ENCODE measurements at places on chromosomes 7 and 10.

DNA sequence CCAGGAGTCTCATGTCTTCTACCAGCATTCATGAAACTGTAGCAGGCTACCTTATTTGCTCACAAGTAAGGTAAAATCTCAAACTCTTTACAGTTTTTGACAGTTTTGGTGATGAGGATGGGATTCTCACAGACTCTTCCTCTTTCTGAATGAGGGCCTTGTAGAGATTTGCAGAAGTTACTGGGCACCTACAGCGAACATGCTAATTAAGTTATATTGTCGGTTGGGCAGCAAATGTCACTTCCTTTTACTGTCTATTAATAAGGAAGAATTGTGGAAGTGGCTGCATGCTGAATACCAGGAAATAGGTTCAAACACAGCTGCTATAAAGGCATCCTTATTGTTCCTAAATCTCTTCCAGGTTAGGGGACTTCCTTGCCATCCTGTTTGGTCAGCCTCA, 189.6 kb downstream of the DNAJC1 start:
- no peak for DNase-seq

- no peak for DNase-seq
Measured at GRCh38 chr7:22156205-22156604, 200.7 kb downstream of the RAPGEF5 start.

GRCh38 chr7:75776295-75776971, 4.4 kb upstream of the CCL26 start:
- DNase-seq = peak; percentile 38

DNA sequence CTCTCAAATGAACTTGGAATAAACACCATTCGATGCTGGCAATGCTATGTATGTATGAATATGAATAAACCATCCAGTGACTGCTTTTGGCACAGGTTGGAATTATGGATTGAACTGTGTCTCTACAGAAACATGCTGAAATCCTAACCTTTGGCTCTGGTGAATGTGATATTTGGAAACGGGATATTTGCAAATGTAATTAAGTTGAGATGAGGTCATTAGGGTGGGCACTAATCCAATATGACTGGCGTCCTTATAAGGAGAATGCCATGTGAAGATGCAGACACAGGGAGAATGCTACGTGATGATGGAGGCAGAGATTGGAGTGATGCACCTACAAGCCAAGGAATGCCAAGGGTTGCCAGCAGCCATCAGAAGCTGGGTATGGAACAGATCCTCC, 3.4 kb upstream of the ACTR3B start:
- no peak for DNase-seq

DNA sequence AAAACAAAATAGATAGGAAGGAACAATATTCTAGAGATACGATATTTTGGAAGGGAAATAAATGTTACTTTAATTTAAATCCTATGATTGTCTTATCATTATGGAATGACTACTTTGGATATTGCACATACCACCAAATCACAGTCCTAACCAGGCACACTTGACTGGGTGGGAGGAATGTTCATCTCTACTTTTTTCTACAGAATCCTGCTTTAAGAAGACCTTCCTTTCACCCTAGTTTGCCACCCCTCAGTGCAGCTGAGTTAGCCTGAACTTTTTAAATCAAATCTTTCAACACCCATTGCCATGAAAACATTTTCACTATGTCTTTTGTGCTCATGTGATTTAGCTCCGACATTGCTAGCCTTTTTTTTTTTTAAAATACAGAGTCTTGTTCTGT, 38.1 kb downstream of the RELN start:
- no peak for DNase-seq

- DNase-seq = no peak
Measured at GRCh38 chr10:3255616-3256015, 83.0 kb upstream of the PITRM1 start.

DNA sequence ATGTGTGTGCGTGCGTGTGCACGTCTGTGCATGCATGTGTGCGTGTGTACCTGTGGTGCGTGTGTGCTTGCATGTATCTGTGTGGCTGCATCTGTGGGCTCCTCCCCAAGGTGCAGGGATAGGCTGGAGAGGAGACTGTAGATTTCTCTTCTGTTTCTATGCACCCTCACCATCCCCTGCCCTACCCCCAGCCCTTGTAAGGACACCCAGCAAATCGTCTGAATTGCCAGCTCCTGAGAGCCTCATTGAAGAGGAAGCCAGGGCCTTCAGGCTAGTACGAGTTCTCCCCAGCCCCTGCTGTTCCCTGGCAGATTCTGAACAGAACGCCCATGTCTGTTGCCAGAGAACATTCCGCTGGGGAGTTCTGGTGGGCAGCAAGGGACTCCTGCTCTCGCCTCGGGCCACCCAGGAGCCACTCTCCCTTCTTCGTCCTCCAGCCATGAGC, 17.0 kb upstream of the TRIM8 start:
- DNase-seq = no peak

GRCh38 chr7:81068-81925, 111.1 kb upstream of the FAM20C start:
- DNase-seq = no peak

DNA sequence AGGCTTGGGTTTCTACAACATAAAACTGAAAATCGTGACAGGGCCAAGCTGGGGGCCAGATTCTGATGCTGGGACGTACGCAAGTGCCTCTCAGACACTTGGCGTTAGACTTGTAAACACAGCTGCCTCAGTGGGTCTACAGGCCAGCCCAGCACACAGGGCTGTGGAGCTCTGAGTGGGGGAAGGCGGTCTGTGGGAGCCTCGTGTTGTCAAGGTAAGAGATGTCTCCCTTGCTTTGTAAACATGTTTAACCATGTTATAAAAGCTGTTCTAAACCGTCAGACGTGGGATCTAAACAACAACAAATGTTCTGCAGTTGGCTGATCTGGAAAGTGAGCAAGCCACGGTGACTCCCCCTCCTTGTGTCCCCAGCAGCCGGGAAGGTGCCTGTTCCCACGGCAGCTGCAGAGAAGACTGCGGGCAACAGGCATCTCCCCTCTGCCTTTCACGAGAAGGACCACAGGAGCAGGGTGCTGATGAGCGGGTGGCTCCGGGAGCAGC, 67.8 kb downstream of the ZRANB1 start:
- no peak for DNase-seq

DNA sequence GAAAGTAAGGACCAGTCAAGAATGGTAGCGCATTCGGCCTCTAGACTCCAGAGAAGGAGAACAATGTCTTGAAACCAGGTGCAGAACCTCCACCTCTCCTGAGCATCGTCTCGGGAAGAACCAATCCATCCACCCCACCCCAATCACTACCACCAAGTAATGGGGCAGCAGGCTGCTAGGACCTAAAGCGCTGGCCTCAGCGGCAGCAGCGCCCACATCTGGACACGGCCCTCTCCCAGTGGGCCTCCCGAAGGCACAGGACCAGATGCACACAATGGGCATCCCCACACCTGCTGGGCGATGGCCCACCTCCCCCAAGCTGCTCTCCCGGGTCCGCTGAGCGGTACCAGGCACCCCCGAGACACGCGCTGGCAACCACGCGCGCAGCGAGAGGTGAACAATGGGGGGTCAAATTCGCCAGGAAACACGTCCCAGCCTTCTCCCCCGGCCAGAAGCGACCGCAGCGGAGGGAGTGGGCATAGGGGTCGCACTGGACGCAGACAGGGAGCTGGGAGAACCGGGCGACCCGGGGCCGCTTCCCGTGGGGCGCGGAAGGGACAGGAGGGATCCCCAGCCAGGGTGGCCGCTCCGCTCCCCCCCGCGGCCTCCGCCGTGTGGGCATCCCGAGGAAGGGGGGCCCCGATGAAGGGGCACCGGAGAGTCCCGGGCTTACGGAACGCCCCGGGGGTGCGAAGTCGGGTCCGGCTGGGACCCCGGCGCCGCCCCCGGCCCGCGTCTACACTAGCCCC, 506 bp downstream of the CTTNBP2 start:
- no peak for DNase-seq

DNA sequence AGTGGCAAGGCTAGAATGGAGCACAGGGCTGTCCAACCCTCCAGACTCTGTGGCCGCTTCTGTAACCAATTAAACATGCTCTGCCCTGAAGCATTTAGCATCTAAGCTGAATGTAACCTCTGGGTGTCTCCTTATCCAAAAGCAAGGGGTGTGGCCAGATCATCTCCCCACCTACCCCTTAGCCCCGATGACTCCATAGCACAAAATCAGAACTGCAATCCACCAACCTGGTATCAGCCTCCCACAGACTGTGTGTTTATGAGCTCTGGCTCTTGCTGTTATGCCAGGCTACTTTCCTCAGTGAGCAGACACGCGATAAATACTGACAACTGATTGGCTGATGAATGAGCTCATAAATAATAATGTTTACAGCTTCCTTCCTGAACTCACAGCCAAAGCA, 3.2 kb downstream of the FRMD4A start:
- no peak for DNase-seq

GRCh38 chr7:102460467-102460866, 4.2 kb downstream of the ALKBH4 start:
- no peak for DNase-seq

DNA sequence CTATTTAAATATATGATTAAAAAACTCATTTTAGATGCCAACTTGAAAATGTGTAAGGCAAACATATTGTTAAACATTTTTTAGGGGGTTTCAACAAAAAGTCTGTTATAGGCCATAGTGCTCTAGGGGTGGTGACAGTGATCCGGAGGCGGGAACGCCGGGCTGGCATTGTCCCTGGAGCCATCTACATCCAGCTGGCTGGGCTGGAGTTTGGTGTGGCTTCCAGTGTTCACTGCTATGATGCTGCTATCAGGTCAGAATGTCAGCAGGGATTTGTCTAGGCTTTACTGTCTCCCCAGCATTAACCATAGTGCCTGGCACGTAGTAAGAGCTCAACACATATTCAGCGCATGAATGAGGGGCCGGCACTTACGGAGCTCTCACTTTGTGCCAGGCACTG, 1.9 kb upstream of the SLC18A2 start:
- no peak for DNase-seq

DNA sequence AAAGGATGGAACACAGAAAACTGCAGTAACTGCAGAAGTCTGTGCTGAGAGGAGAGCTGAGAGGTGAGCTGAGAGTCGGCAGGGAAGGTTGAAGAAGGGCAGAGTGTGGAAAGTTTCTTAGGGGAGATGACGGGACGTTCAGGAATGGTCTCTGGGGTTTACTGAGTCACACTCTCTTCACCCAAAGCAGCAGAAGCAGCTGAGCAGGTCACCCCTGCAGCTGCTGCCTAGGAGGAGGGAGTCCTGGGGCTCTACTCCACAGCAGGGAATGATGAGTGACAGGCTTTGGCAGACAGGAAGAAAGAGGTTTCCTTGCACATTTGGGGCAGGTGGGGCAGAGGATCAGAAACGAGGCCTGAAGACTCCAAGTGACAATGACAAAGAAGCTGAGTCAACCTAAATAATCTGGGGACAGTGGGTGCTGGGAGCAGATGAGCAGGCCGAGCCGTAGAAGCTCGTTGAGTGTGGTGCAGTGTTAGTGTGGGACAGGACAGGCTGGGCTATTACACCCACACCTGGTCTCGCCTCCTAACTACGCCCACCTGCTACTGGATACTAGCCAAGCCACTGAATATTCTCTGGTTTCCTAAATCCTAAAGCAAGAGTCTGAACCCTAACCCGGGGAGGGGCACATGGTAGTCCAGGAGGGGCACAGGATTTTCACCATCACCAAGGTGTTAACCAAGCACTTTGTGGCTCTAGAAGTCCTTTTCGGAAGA, 24.9 kb downstream of the BEND7 start:
- DNase-seq = no peak

DNA sequence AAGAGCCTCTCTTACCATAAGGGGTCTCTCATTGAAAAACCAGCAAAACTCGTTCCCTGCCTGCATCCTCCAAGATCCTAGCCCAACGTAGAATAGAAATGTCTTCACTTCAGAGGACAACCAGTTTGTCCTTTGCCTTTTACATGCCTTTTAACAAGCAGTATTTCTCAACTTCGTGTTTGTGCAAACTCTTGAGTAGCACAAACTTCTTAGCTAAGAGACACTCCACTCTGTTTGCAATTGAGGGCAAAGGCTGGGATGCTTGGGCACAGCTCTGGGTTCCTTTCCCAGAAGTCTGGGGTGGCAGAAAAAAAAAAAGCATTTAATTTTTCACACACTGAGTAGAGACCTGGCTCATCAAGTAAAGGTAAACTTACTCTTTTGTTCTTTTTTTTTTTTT, 19.5 kb upstream of the KCTD7 start:
- DNase-seq = no peak

DNA sequence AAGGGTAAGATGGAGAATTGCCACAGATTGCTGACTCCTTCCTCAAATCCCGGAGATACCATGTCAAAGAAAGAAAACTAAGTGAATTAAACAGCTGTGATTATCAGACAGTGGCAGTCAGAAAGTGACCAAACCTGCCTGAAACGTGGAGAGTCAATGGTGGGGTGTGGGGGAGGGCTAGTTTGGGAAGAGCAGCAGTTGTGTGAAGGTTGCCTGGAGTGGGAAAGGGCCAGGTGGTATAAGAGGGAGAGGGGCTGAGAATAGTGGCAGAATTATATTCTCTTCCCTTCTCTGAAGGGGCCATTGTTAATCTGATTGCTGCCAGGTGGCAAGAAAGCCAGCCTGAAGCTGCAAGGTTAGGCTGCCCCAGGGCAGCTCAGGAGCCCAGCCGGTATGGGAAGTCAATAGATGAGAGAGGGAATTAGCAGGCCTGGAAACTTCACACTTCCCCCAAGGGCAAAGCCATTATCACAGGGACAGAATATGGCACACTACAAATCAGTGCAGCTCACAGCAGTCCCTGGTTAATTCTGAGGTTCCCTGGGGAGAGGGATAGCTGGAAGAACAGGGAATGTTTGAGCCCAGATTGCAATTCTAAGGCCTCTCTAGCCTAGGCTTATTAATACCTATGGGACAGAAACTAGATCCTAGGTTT, 83.9 kb upstream of the ITGB1 start:
- no peak for DNase-seq

- no peak for DNase-seq
Measured at GRCh38 chr10:36119455-36119854, 477.4 kb upstream of the FZD8 start.

Data from activated CD8-positive, alpha-beta memory T cell treated with anti-CD3 and anti-CD28 coated beads for 4 hours (primary cell).